CD4-positive, CD25-positive, alpha-beta regulatory T cell (primary cell): ENCODE measurements at places on chromosomes 5 and 9. TPM values are rescaled to one million over a fixed set of nuclear protein-coding genes. Genes with fewer than 3 reads are reported as not detected.

The F12 gene
- total RNA-seq, result 0.35 TPM

The TRIM36 gene
- not detected for total RNA-seq

The FBXL7 gene
- not detected for total RNA-seq

The PCDHB9 gene
- 0.07 TPM for total RNA-seq

DNA sequence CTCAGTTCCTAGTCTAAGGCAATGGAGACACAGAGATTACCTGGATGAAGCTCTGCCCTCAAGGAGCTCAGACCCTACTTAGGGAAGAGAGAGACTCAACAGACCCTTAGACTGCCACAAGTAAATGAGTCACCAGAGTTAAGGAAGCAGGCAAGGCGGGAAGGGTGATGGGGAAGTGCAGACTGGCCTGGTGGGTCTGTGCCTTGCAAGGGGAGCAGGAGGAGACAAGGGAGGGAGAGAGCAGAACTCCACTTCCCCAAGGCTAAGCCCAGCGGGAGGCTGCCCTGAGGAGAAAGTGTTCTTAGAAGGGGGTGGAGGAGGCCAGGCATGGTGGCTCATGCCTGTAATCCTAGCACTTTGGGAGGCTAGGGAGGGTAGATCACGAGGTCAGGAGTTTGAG is 83.7 kb downstream of the HRH2 start:
- no peak for DNase-seq

DNA sequence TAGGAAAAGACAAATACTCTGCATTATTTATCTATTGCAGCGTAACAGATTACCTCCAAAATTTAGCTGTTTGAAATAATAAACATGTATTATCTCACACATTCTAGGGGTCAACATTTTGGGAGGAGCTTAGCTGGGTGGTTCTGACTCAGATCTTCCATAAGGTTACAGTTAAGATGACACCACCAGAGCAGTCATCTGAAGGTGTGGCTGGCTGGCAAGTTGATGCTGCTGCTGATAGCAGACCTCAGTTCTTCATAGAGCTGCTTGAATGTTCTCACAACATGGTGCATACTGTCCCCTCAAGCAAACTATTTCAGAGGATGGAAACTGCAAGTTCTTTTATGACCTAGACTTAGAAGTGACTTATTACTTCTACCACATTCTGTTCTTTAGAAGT is 146.3 kb upstream of the FSTL4 start:
- DNase-seq, result no peak

- DNase-seq, result no peak
Observed at GRCh38 chr9:73640971-73641370, 489.3 kb downstream of the ANXA1 start.

DNA sequence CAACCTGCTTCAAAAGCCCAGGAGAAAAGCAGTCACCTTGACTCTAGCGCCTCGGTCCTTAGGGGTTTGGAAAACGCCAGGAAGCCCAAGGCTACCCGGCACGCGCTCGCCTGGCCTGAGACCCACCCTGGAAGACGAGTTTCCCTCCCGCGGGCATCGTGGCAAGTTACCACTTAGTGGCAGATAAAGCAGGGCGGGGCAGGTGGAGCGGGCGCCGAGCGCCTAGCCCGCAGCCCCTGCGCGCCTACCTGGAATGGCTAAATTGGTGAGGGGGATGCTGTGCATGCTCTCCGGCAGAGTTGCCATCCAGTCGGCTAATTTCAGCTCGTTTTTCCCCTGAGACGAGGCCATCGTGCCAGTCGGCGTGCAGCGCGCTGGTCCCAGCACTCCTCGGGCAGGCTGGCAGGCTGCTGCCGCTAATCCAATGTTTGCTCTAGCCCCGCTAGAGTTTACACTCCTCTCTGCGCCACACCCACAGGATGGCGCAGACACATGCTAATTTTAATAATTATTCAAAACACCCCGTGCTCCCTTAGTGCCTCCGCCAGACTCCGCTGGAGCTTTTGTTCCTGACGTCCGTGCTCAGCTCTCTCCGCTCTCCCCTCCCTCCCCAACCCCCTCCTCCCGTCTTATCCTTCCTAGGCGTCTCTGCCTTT is at the start of gene PLCXD3:
Gene PLCXD3, minus strand, starts transcription at position 426 of the 656 bp plus-strand sequence. Its CDS starts 75 bp downstream, at position 351.
- no peak for DNase-seq
